Activated effector memory CD4-positive, alpha-beta T cell treated with anti-CD3 and anti-CD28 coated beads, Interleukin-2, amount 50 U/mL, for 16 hours (primary cell): ENCODE measurements at places on chromosomes 4 and X.

GRCh38 chr4:48195374-48195773 is 61.3 kb upstream of the TXK start:
- DNase-seq: no peak

DNA sequence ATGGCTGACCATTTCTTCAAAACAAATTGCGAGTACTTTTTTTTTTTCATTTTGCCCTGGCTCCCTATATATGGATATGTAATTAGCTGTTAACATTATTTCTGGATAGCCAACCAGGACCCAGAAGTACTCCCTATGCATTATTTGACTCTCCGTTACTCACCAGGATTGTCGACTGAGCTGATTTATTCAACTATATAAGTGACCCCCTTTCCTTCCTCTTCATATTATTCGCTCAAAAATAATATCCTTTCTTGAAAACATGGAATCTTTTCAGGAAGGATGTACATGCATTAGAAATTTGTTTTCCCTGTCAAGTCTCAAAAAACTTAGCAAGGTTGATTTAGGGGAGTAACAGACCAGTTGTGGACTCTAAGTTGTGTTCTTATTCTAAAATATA is 114.1 kb upstream of the KLHL4 start:
- DNase-seq: no peak

- no peak for DNase-seq
Observed at GRCh38 chr4:86011117-86011516, 348.7 kb downstream of the MAPK10 start.

DNA sequence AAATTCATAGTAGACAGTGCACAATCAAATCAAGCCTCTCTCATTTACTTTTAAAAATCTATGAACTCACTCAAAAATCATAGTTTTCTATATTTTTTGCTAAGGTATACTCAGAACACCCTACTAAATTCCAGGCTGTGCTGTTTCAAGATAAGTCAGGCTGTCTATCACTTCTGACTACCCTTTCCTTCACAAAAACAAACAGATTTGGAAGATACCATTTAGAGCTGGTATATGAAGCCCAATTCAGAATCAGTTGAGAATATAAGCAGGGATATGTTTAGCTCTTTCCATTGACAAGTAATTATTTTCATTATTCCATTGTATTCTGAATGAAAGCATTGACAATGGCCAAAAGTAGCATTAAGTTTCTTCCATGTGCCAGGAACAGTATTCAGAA is 53.1 kb downstream of the CXCL1 start:
- no peak for DNase-seq

DNA sequence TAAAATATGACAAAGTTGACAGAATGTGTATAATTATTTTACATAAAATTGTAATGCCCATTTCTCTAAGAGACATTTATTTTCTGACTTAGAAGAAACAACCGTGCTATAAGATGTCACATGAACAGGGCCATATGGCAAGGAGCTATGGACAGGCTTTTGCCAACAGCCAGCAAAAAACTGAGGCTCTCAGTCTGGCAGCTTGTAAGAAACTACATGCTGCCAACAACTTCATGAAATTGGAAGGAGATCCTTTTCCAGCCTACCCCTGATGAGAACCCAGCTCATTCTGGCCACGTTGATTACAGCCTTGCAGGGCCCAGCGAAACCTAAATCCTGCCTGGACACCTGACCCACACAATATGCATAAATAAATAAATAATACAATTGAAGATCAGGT is 250.3 kb upstream of the ARSJ start:
- DNase-seq: no peak

DNA sequence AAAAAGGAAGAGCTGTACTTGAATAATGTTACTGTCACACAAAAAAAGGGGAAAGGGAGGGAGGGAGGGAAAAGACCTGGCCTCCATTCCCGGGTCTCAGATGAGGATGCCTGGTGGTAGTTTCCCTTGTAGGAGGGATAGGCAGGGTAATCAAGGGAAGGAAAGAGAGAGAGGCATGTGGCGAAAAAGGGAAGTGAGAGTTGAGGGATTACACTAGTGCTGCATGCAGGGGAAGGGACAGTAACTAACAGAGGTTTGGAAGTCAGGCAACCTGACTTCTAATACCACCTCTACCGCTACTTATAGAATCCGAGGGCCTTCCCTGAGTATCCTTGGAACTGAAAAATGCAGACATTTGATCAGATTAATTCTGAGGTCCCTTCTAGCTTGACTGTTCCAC is 821.7 kb upstream of the FTHL17 start:
- no peak for DNase-seq
